ENCODE measurements at places on chromosomes 12 and 14.
A peak's percentile ranks its signal among the peaks of the same experiment; 100 is the strongest.

GRCh38 chr14:64906022-64906421, 8.2 kb upstream of the CHURC1 start:
- no peak for DNase-seq

DNA sequence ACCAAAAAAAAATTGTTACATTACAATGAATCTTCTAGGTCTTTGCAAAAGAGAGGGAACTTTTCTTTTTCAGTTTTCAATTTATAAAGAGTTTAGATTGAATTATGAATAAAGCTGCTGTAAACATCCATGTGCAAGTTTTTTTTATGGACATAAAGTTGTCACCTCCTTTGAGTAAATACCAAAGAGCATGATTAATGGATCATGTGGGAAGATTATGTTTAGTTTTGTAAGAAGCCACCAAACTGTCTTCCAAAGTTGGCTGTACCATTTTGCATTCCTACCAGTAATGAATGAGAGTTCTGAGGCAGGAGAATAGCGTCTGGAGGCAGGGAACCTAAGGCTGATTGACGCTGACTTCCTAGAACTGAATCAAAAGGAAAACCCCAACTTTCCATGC, 30.2 kb downstream of the LEMD3 start:
- DNase-seq = no peak

GRCh38 chr14:92466059-92466458, 47.5 kb upstream of the RIN3 start:
- DNase-seq = no peak

DNA sequence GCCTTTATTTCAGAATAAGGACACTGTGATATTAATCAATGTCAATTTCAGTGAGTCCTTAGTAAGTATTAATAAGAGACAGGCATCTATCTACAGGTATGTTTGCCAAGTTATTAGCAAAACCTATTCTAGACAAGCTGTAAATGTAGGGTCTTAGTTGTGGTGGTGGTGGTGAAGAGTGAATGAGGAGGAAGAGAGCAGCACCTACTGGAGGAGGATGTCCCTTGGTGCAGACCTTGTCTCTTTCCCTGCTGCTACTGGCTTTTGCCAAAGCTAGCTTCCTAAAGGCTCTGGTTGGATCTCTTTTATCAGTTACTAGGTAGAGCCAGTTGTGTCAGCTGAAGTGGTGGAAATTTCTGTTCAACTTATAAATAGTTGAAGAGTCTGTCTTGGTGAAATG, 304.8 kb upstream of the ATP2B1 start:
- no peak for DNase-seq

GRCh38 chr12:69985656-69986055, 160.6 kb downstream of the MYRFL start:
- peak; percentile 4 for DNase-seq

GRCh38 chr12:129696405-129696804, 207.4 kb downstream of the TMEM132D start:
- DNase-seq = no peak

DNA sequence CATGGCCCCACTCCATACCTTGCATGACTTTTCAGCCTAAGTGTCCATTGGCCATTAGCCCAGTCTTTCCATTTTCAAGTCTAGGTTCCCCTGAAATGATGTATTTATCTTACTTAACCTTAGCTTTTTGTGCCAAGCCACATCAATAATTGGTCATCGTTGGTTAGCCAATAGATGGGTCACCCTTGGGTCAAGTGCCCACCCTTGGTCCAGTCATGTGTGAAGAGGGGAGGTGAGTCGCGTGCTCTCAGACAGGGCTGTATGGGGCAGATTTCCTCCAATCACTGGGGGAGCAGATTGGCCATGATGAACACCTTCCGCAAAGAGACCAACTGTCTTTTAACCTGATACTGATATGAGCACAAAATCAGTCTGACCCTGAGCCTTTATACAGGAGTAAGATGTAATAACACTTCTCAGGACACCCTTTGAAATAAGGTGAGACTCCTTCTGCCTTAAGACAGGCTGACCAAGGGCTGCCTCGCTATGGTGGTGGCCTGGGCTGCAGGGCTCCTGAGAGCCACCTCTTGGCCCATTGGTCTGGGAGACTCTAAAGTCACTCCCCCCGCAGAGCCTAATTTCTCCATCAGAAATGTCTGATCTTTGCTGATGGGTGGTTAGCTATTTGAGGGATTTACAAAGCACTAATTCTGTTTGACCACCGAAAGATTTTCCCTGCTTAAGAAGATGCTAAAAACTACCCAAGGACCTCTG, 143.2 kb downstream of the ZFP36L1 start:
- DNase-seq = no peak

DNA sequence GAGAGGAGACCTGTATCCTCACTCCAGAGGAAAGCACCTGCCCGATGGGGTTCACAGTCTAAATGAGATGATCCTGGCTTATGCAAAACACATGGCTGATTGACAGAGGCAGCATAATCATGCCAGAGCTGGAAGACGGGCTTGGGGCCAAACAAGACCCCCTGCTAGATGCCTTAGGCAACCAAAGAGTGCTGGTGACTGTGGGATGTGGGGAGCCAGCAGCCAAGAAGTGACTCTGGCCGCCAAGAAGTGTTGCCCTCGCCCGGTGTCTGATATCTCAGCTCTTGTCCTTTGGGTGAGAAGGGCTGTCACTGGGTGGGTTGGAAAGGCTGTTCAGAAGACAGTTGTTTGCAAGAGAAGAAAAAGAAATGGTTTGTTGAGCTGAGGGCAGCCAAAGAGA, 56.7 kb downstream of the PLEKHG3 start:
- DNase-seq = no peak

GRCh38 chr12:112108202-112109079, at the start of gene NAA25:
Gene NAA25, minus strand, starts transcription at chr12:112108783. Its CDS starts 10 bp downstream, at chr12:112108773.
- DNase-seq = peak; percentile 85

DNA sequence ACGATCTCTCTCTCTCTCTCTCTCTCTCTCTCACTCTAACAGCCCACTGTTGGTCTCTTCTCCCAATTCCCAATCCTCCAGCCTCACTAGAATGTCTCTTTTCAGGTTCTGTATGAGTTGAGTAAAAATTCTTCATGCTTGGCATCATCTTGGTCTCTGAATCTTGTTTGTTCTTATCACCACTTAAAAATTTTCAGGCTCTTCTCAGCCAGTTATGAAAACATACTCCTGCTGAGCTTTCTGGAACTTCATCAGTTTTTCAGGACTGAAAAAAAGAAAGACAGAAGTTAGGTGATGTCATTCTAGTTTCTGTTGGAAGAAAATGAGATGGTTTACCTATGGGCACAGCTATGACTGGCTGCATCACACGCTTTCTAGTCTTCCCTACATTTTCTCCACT, 11.5 kb upstream of the IL22 start:
- no peak for DNase-seq

GRCh38 chr14:99192028-99192621, 79.9 kb downstream of the BCL11B start:
- DNase-seq = no peak

DNA sequence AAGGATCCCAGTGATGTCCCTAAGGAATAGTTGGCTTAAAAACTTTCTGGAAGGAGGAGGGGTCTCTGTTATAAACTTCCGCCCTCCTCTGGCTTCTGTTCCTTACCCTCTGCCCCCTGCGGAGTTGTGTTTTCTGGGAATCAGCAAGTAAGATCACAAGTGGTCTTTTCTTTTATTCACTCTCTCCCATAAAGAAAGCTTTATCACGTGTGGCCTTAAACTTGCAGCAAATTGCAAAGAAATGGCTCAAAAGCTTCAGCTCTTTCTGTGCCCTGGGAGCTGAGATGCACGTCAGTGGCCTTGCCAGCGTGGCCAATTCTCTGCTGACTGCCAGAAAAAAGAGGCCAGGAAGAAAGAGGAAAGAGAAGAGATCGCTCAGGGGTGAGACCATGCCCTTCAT, at the start of gene SLCO1C1:
TSS of gene SLCO1C1 (plus strand) at position 101 of the 400 bp plus-strand sequence. CDS start 4,245 bp downstream, outside the sequence.
- no peak for DNase-seq

All from activated T-cell treated with anti-CD3 and anti-CD28 coated beads for 48 hours (primary cell).